AG09319 (cell line): ENCODE measurements at places on chromosomes 2 and 18.

DNA sequence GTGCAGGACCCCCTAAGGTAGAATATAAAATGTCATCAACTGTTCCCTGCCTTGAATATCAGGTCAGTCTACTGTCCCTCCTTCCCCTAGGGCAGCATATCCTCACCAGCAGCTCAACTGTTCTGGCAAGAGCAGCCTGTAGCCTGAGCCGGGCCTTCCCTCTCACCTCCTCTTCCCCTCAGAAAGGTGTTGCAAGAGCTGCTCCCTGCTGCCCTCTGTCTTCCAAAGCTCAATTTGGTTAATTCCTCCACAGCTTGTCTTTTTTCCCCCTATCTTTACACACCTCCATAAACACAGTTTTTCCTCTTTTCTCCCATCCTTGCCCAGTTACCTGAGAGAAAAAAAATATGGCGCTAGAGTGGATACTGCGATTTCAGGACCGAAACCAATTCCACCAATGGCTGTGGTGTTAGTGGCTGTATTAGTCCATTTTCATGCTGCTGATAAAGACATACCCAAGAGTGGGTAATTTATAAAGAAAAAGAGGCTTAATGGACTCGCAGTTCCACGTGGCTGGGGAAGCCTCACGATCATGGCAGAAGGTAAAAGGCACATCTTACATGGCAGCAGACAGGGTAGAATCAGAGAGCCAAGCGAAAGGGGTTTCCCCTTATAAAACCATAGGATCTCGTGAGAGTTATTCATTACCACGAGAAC is 184.7 kb downstream of the MREG start:
- DNase-seq: no peak

DNA sequence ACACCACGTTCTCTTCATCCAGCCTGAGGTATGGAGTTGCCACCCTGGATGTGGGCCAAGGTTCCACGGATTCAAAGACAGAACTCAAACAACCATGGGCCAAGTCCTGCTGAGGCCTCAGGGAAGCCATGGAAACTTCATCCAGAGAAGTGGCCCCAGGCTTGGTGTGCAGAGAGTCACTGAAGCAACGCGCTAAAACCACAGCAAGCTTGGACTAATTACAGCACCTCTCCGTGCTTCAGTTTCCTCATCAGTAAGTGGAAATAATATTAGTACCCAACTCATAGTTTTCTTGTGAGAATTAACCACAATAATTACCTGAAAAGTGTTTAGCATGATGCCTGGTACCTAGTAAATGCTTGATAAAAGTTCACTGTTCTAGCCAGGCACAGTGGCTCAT is 19.2 kb upstream of the AP1S3 start:
- no peak for DNase-seq

DNA sequence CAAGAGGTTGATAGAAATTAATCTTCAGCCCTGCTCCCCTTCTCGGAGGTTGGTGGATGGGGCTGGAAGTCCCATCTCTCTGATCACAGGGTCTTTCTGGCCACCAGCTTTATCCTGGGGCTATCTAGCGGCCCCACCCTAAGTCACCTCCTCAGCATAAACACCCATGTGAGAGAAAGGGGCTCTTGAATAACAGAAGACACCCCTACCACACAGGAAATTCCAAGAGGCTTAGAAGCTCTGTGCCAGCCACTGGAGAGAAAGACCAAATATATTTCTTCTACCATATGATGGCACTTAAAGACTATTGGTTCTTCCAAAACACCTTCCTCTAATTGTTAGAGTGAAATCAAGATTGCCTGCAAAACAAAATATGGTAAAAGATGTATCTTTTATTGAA is 219.7 kb downstream of the VAPA start:
- no peak for DNase-seq

- peak; percentile 22 for DNase-seq
Measured at GRCh38 chr2:7007846-7008741, 90.9 kb downstream of the RNF144A start.

- DNase-seq: no peak
Measured at GRCh38 chr2:199629301-199629700, 171.6 kb upstream of the SATB2 start.

DNA sequence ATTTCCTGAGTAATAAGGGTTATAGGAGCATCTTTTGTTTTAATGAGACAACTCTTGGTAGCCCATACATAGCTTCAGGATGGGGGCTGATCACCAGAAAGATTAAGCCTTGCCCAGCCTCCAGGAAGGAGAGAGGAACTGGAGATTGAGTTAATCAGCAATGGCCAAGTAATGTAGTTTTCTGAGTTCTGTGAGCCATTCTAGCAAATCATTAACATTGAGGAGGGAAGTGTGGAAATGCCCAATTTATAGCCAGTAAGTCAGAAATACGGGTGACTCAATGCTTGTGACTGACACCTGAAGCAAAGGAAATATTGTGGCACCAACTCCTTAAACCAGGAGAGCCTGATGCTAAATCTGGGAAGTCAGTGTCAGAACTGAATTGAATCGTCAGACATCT is 205.1 kb upstream of the SRD5A2 start:
- no peak for DNase-seq

- DNase-seq: no peak
Measured at GRCh38 chr18:26656431-26656943, 108.1 kb upstream of the KCTD1 start.

DNA sequence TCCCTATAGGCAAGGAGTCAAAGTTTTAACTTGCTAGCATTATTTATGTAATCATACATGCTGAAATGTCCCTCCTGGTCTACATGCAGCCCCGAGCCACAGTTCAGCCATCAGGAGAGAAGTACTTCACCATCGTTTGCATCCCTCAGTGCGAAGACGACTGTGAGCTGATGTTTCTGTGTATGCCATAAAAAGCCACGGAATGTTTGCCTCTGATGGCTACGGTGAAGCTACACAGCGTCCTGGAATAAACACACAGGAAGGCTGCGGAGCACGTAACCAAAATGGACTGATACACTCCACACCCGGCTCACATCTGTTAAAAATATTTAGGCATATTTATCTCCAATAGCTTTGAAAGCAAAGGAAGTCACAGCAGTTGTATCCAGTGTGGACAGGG is 4.3 kb upstream of the SALL3 start:
- no peak for DNase-seq

DNA sequence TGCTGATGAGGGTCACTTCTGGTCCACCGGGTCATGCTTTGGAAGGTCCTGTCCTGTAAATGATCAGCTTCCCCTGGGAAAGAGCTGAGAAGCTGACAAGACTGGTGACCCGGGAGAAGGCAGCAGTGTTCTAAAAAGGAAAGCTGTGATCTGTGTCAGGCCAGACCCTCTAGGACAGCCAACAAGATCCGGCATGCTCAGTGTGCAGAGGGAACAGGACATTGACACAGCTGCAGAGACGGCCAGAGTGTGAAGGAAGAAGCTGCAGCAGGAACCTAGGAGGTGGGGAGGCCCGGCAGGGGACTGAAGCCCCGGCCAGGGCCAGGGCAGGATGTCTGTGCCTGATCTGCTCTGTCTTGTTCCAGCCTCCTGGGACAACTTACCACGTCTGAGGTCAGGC is 372.7 kb upstream of the ID2 start:
- DNase-seq: no peak

GRCh38 chr2:10038123-10038522 is 5.2 kb upstream of the KLF11 start:
- DNase-seq: no peak

DNA sequence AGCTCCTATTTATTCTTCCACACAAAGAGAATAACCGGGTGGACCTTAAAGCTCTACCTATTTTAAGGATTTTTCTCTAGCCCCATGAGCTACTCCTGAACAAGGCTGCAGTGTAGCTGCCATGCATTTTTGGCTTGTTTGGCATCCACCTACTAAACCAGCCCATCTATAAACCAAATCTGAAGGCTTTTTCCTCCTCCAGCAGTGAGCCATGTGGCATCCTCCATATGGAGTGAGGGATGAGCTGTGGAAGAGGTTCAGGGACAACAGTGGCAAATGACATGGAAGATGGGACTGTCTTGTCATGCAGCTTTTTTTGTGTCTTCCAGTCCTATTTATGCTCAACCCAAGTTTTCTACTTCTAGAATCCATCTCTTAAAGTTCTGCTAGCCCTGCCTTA is 100.2 kb downstream of the GALNT3 start:
- no peak for DNase-seq

DNA sequence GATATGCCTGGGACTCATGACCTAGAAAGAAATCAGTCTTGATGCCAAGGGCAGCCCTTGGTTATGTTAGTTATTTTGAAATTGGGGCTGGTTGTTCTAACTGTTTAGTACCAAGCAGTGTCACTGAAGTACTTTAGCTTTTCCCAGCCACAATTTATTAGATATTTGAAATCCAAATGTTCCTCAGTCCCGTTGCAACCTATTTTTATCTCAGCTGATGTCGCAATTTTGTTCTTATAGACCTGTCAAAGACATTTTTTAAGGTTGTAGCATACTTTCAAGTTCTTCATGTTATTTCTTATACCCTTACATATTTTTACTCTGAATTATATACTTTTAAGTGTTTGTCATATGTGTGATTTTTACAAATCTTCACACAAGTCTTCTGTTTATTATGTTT is 100.1 kb downstream of the LRP1B start:
- no peak for DNase-seq
